ENCODE measurements at places on chromosomes 11 and 22.

GRCh38 chr11:57547854-57548377 is 10.5 kb downstream of the SMTNL1 start:
- DNase-seq: no peak

GRCh38 chr11:44600839-44601383 is 35.4 kb downstream of the CD82 start:
- DNase-seq: no peak

GRCh38 chr11:77091146-77091940 is 11.3 kb upstream of the OMP start:
- peak; percentile 83 for DNase-seq

GRCh38 chr11:35242412-35243242 is 103.7 kb downstream of the CD44 start:
- DNase-seq: no peak

DNA sequence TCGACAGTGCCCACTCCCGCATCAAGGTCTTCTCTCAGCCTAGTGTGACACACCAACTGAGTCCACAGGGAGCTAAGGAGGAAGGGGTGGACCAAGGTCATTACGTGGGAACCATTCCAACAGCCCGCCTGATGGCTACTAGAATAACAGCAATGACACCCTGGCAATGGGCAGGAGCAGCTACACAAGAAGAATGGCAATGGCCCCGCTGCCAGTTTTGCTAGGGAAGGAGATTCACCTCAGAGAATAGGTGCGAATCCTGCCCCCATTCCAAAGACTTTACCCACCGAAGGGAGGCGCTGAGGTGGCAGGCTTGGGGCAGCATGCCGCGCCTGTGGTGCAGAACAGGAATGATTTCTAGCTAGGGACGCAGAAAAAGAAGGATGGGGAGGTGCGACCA is 9.1 kb downstream of the WT1 start:
- DNase-seq: no peak

- no peak for DNase-seq
Measured at GRCh38 chr22:45310331-45310976, 720 bp downstream of the FAM118A start.

GRCh38 chr11:72174302-72175070 is 17.5 kb upstream of the FOLR1 start:
- no peak for DNase-seq

- DNase-seq: no peak
Measured at GRCh38 chr11:117457835-117458234, 130.2 kb downstream of the CEP164 start.

- DNase-seq: no peak
Measured at GRCh38 chr11:59204746-59205145, 8.0 kb downstream of the MPEG1 start.

GRCh38 chr22:25899566-25899965 is 157.6 kb downstream of the MYO18B start:
- no peak for DNase-seq

- no peak for DNase-seq
Measured at GRCh38 chr11:69027704-69028372, 14.8 kb upstream of the MRGPRF start.

GRCh38 chr22:25750569-25751173 is 8.7 kb downstream of the MYO18B start:
- no peak for DNase-seq

GRCh38 chr11:123665306-123665705 is 10.9 kb upstream of the SCN3B start:
- DNase-seq: no peak

GRCh38 chr11:74627381-74627780 is 35.0 kb downstream of the POLD3 start:
- no peak for DNase-seq

DNA sequence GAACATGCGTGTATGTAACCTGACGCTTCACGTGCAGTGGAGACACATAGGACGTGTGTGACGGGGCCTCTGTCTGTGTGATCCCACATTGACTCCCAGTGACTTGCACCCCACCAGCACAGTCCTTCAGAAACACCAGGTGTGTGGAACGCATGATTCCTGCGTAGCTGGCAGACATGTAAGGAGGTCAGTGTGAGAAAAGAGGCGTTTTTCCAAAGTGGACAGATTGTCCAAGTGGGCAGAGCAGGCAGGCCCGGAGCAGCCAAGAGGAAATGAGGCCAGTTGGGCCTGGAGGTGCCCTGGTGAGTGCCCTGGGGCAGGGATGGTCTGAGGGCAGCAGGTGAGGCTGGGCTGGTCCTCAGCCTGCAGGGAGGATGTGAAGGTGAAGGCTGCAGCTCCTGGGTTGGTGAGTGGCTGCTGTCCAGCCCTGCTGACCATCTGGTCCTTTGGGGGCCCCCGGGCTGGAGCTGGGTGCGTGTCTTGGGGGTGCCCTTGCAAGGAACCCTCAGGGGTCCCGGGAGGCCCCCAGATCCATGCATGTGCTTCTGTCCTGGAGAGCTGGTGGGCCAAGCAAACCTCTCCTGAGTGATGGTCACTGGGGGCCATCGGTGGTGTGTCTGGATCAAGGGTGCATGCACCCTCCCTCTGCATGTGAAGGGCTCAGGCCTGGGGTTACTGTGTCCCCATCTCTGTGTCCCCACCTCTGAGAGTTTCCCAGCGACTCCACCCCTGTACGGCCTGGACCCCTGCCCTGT is 26.6 kb downstream of the SHANK3 start:
- no peak for DNase-seq

- DNase-seq: no peak
Measured at GRCh38 chr11:27280140-27280539, 82.9 kb downstream of the CCDC34 start.

- no peak for DNase-seq
Measured at GRCh38 chr11:15824060-15824459, 532.3 kb downstream of the SOX6 start.

- DNase-seq: no peak
Measured at GRCh38 chr11:40877256-40877655, 582.2 kb downstream of the LRRC4C start.

DNA sequence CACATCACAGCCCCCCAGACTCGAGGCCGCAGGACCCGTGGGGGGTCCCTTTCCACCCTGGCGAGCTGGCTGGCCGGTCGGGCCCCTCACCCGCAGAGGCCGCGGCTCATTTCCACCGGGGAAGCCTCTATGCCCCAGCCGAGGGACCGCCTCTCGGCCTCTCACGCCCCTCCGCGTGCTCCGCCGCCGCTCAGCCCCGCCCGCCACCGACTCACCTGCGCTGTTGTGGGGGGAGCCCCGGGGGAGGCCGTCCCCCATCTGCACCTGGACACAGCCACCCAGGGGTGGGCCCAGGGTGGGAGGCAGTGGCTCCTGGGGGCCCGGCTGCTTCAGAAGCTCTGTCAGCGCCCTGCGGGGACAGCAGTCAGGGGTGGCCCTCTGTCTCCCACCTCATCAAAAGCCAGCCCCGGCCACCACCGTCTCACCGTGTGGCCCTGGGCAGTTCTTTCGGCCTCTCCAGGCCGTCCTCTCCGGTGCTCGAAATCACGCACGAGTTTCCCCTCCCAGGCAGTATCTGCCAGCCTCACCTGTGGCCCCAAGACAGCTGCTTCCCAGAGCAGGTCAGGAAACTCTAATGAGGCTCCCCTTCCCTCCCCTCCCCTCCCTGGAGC is 3.8 kb downstream of the SHISA8 start:
- no peak for DNase-seq

- peak; percentile 73 for DNase-seq
Measured at GRCh38 chr11:115317277-115318185, 186.7 kb downstream of the CADM1 start.

DNA sequence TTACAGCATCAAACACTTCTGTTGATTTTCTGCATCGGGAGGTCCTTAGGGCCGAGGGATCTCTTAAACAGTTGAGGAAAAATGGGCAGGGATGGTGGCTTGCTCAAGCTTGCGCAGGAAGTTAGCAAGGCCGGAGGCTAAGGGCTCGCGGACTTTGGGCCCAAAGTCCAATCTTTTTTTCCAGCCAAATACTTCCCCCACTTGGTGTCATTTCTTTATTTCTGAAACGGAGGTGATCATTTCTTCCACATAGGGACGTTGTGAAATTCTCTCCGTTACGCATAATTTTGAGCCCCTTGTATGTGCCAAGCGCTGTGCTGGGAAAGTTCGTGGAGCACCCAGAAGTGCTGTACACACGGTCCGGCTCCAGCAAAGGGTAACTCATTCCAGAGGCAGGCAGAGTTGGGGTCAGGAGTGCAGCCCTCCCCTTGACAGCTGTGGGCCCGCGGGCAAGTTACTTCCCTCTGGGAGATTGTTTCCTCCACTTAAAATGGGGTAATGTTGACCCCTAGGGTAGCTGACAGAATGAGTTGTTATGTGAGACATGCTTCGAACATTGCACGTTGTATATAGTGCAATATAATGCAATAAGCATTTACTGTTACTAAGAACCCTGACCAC is 809 bp downstream of the MIEF1 start:
- DNase-seq: no peak

GRCh38 chr11:119831011-119831410 is 102.0 kb upstream of the NECTIN1 start:
- DNase-seq: no peak

DNA sequence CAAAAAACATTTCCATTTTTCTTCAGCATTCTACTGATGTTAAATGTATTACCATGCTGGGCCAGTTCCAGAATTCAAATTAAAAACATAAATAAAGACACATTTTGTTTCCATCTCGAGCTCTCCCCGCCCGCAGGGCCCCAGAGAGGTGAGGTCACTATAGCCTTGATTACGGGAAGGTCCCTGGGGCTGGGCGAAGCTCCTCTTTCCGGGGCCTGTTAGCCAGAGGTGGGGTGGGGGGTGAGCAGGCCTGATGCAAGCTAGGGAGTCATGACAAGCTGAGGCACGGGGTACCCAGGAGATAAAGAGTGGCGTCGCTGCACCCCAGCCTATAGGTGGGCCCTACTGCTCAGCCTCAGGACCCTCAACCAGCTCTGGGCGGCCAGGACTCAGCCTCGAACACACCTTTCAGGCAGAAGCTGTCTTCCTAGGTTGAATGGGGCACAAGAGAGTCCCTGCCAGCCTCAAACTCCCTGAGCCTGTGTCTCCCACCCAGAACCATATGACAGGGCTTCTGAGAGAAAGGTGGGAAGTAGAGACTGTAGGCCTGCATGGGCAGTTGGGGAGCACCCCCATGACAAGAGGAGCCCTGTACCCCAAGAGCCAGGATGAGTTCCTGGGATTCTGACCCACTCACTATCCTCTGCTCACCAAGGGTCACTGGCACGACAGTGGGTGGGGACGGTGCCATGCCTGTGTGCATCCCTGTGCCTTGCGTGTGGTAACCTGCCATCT is 34.8 kb downstream of the KCNQ1OT1 start:
- DNase-seq: no peak

DNA sequence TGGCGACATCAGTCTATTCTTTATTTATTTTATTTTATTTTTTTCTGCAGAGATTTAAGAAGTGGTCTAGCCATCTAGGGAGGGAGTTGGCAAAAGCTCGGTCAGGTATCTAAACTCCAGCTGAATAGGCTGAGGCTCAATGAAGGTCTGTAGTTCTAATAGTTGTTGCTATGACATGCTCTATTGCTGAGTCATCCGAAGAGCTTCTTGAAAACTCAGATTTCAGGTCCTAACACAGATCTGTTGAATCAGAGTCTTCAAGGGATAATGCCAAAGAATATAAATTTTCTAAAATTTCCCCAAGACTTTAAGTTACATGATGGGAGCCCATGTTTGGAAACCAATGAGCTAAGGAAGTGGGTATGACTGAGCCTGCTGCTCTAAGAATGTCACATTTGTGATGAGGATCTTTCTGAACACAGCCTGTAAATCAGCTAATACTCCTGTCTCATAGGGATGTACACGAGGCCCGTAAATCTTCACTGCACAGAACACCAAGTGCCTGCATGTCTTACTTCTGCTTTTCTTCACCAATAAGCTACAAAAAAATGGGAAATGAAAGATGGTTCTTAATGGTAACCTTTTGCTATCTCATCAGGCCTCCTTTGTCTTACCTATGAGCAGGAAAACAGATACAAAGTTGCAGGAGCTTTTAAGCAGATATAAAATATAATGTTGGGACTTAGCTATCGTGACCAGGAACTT is 901.4 kb upstream of the API5 start:
- no peak for DNase-seq

Measured in NCI-H146 (cell line).